HTR-8/SVneo (cell line): ENCODE measurements at places on chromosomes 13 and 19.

DNA sequence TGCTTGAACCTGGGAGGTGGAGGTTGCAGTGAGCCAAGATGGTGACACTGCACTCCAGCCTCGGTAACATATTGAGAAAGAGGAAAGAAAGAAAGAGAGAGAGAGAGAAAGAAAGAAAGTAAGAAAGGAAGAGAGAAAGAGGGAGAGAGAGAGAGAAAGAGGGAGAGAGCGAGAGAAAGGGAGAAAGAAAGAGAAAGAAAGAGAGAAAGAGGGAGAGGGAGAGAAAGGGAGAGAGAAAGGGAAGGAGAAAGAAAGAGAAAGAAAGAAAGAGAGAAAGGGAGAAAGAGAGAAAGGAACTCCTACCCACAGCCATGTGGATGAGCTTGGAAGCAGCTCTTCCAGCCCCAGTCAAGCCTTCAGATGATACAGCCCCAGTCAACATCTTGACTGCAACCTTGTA, 46.7 kb downstream of the ZNRF4 start:
- DNase-seq = no peak

DNA sequence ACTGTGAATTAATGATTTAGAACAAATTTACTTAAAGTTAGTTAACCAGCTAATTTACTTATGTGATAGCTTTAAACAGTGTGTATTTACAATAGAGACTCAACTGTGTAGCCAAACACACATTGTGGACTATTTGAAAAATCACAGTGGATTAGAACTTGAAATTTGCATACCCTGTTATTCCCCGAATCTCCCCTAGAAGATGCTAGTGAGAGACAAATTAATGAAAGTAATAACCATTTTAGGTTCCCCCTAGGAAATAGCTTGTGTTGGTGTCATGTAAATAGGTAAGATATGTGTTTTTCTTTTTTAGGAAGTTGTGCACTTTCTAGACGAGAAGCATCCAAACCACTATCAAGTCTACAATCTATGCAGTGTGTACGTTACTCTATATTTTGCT, 98.5 kb downstream of the C1QTNF9 start:
- no peak for DNase-seq

DNA sequence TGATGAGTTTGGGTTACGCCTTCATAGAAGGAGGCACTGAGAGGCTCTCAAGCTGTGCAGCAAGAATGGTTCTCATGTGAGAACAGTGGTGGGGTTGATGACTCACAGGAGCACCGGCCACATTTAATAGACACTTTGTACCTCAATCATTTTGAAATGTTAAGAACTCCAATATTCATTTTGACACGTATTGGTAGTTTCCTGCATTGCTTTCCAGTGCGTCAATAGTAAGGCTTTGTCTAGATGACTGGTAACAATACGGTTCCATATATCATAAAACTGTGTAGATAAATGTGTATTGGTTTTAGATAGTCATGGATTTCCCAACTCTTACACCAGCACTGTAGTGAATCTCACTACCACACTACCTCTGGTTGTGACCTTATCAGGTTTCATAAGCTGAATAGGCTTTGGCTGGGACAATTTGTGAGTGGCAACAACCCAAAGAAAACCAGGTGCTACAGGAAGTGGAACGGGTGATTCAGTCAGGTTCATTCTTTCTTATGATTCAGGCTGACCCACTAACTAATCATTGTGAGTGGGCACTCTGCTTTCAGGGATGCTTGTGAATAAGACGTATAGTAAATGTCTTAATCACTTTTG, 362.6 kb downstream of the KLF5 start:
- no peak for DNase-seq

GRCh38 chr13:50403311-50403710, 388.1 kb downstream of the KCNRG start:
- DNase-seq = no peak

- no peak for DNase-seq
Observed at GRCh38 chr19:34213283-34213682, 41.0 kb downstream of the LSM14A start.

DNA sequence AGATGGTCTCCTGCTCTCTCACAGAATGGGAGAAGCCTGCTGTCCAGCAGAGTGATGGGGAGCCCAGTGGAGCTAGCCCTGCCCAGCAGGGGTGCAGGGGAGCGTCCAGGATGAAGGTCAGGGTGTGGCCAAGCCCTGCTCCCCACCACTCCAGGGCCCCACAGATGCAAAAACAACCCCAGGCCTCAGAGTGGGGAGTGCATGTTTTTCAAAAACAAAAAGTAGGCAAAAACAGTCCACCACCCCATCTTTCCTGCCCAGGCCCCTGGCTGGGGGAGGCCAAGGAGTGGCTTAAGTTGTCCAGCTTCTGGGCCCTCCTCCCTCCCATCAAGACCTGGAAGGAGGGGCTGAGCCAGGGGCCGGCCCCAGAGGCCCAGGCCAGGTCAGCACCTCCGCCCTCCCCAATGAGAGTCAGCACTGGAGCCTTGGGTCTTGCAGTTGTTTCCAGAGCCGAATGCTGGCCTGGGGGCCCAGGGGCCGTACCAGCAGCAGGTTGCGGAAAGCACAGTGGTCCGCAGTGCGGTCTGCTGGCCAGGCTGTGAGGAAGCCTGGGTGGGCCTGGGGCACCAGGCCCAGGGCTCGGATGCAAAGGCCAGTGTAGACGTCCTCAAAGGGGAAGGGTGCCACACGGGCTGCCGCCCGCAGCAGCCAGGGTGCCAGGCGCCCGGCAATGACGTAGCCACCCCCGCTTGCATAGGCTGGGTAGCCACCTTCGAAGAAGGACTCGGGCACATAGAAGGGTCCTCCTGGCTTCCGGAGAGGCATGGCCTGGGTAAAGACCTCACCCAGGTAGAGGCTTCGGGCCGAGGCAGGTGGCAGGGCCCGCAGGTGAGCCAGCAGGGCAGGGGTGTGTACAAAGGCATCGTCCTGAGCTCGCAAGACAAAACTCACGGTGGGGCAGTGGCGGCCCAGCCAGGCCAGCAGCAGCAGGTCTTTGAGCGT, 1.7 kb downstream of the B3GNT8 start:
- no peak for DNase-seq

GRCh38 chr19:42532891-42533290, 4.6 kb upstream of the CEACAM1 start:
- DNase-seq = no peak

- no peak for DNase-seq
Observed at GRCh38 chr13:40398065-40398464, 268.4 kb downstream of the FOXO1 start.

- DNase-seq = no peak
Observed at GRCh38 chr19:54317108-54317964, 4.4 kb upstream of the LILRA5 start.

DNA sequence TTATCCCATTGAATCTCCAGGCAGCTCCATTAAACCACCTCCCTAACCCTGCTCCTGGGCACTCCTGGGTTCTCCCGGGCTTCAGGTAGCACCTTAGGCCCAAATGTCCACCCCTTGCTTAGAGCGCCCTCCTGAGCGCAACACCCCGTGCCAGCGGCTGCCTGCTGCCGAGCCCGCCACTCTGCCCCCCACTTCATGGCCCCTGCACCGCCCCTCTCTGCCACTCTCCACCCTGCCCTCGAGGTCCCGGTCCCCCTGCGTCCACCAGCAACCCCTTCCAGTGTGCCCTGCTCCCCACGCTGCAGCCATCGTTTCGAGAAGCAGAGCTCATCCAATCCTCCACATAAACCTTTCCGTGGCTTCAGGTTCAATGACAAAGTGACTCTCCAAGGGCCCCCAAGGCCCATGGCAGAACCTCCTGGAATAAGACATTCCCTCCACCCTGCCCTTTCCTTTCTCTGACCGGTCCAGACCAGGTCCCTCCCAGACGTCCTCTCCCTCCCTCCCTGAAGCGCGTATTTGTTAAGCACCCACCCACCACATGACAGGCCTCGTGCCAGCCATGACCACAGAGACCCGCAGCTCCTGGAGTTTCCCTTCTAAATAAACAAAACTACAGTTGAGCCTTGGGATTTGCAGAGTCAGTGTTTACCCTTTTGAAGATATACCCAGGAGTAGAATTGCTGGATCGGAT, 66.6 kb downstream of the ARHGEF18 start:
- DNase-seq = no peak

DNA sequence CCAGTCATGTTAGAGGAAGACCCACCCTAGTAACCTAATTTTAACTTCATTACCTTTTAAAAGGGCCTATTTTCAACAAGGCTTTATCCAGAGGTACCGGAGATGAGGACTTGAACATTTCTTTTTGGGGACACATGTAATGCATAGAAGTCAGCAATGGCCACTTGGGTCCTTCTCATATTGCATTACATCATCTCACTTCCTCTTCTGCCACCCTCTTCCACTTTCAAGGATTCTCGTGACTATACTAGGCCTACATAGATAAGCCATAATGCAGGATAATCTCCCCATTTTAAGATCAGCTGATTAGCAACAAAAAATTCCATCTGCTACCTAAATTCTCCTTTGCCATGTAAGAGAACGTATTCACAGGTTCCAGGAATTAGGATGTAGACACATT, 557.2 kb downstream of the KCTD12 start:
- no peak for DNase-seq

- DNase-seq = peak; percentile 19
Observed at GRCh38 chr13:113862191-113862930, 1.5 kb downstream of the GAS6 start.

DNA sequence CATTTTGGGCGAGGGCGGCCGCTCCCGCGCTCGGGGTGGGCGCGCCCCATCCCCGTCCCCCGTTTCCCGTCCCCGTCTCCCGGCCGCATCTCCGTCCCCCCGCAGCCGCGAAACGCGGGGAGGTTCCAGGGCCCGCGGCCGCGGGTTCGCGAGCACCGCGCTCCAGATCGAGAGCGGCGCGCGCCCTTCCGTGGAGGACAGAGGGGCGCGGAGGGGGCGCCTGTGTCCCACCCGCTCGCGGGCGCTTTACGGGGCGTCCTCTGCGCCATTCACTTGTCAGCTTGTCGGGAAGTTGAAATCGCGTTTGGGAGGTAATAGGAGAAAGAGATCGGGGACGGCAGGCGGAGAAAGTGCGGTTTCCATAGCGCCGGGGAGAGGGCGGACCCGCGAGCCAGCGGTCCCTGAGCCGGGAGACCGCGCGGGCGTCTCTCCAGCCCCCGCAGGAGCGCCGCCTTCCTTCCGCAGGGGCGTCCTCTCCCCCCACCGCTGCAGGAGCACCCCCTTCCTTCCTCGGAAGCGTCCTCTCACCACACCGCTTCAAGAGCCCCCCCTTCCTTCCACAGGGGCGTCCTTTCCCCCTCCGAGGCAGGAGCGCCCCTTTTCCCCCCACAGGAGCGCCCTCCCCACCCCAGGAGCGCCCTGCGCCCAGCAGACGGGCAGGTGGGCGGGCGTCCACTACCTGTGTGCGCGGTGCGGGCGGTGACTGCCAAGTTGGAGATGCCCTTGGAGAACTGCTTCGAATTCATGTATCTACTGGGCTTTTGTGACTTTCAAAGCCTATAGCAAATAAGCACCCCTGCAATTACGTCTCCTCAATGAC, 962 bp upstream of the IRS2 start:
- no peak for DNase-seq

DNA sequence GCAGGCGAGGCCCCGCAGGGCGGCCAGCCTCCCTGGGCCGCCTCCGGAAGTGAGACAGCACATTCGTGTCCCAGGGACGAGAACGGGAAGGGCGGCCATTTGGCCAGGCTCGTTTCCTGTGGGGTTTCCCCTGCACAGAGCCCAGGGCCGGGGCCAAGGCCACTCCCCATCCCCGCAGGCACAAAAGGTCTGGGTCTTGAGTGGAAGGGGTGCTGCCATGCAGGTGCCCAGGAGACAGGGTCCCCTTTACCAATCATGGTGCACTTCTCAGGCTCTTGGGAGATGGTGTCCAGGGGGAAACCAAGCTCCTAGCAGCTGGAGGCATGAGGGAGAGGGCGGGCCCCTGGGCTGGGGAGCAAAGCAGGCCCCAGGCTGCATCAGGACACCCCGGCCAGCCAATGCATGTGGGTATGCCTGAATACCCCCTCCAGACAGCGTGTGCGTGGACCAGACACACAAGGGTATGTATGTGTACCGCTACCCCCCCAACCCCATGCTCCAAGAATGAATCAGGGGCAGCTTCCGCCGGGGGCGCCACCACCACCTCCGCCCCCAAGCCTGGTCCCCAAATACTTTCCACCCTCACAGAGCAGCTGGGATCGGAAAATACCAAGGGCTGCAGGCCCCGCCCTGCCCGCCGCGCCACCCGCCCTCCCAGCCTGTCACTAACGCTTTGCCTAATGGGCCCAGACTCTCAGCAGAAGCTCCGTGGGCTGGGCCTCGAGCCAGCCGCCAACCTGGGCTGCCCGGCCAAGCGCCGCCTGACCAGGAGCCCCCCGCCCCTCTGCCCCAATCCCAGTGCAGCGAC, 37.6 kb upstream of the NANOS3 start:
- peak; percentile 78 for DNase-seq

DNA sequence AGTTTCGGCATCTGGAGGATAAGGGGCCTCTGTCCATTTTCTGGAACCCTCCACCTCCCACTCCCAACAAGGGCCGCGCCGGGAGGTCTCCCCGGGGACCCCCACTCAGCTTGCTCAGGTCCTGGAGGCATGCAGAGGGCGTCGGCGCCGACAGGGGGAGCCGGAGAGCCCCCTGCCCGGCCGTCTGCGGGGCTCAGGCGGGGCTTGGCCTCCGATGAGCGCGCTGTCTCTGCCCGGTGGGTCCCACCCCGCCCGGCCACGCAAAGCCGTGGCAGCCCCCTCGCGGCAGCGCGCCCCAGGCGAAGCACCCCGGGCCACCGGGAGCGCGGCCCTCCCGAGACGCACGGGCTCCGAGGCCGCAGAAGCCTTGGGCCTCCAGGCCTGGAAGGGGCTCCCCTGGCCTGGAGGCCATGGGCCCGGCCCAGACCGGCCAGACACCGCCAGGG, 149.7 kb upstream of the ZNF536 start:
- no peak for DNase-seq

- DNase-seq = no peak
Observed at GRCh38 chr13:100789968-100790367, 115.4 kb upstream of the TMTC4 start.

DNA sequence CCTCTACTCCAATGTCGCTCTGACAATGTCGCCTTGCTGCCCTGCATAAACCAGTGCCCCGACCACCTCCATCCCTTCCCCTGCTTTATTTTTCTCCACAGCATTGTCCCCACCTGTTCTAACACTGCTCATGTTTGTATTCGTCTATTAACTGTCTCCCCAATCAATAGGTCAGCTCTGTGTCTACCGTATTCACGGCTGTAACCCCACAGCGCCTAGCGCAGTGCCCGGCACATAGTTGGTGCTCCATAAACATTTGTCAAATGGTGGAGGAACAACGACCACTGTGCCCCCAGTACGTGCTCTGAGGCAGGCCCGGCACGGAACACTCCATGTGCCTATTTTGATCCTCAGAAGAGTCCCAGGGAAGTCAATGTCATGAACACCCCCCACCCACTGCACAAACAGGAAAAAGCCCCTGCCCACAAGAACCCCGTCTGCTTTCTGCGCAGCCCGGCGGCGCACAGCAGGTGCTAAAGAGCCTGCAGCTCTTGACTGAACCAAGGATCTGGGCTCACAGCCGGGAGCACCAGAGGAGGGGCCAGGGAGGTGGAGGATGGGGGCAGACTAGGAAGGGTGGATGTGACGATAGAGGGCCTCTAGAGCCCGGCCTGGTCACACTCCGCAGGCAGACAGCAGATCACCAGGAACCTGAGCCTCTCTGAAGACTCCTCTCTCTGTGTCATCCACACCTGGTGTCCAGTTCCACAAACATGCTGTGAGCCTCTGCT, 1.8 kb upstream of the CEACAM16 start:
- no peak for DNase-seq

- DNase-seq = peak; percentile 10
Observed at GRCh38 chr19:28737021-28737895, 475.7 kb downstream of the UQCRFS1 start.

GRCh38 chr19:16957151-16957701, 68.4 kb downstream of the F2RL3 start:
- DNase-seq = no peak
